Activated CD4-positive, CD25-positive, alpha-beta regulatory T cell (primary cell): ENCODE measurements at places on chromosomes 4 and X.

GRCh38 chrX:3191201-3191600, 149.9 kb downstream of the ARSF start:
- no peak for DNase-seq

- no peak for DNase-seq
Measured at GRCh38 chr4:31175242-31175910, 455.2 kb downstream of the PCDH7 start.

- DNase-seq = no peak
Measured at GRCh38 chr4:151865312-151865711, 104.5 kb upstream of the GATB start.

DNA sequence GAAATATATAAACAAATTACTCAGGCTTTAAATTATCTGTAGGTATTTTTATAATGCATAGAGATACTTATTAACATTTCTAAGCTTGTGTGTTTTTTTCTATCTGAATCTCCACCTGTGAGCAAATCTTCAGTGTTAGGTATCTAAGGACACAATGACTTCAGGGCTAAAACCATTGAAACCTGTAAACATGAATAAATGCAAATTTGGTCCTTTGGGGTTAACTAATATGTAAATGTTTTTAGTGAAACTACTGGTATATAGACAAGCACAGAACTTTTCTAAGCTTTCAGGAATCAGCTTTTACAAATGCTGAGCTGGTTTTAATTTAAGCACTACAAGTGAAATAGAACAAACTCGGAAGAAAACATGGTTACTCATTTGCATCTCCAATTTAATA, 147.9 kb downstream of the FBXO8 start:
- DNase-seq = no peak

- peak; percentile 27 for DNase-seq
Measured at GRCh38 chrX:131816551-131817136, 206.5 kb upstream of the STK26 start.

DNA sequence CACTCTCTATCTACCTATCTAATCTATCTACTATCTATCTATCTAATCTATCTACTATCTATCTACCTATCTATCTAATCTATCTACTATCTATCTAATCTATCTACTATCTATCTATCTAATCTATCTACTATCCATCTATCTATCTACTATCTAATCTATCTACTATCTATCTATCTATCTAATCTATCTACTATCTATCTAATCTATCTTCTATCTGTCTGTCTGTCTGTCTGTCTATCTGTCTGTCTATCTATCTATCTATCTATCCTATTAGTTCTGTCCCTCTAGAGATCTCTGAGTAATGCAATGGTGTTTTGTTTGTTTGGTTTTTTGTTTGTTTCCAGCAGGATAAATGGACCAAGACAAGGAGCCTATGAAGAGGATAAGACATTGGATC, 9.4 kb upstream of the ASMTL start:
- no peak for DNase-seq

- no peak for DNase-seq
Measured at GRCh38 chr4:26663888-26664287, 80.0 kb downstream of the TBC1D19 start.

DNA sequence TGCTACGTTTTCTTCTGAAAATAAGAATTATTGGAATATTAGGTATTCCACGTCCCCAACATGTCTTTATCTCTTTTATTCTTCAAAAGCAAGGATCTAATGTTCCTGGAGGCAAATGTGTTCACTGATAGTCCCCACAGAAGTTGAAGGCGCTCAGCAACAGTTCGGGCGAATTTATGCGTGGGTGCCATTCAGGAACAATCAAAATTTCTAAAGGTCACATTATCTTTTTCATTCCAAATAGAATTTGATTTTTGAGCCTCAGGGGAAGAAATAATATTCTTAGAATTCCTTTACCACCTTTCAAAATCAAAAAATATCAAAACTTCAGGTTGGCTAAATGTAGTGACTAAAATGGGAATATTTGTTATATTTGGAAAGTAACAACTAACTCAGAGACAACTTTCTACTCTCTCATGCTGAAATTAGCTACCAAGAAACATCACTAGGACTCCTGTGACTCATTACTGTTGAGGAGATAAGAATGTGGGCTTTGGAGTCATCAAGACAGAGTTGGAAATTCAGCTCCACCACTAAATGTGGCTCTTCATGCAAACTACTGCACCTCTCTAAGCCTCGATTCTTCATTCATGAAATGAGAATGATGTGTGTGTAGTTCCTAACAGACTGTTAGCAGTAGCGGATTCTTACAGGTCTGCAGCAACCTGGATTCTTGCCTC, 72.3 kb upstream of the KIT start:
- no peak for DNase-seq

DNA sequence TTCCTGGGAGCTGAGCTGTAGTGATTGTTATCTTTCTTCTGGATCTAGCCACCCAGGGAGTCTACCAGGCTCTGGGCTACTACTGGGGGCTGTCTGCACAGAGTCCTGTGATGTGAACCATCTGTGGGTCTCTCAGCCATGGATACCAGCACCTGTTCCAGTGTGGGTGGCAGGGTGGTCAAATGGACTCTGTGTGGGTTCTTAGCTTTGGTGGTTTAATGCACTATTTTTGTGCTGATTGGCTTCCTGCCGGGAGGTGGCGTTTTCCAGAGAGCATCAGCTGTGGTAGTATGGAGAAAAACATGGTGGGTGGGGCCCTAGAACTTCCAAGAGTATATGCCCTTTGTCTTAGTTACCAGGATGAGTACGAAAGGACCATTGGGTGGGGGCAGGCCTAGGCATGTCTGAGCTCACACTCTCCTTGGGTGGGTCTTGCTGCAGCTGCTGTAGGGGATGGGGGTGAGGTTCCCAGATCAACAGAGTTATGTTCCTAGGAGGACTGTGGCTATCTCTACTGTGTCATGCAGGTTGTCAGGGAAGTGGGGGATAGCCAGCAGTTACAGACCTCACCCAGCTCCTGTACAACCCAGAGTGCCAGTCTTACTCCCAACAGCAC, 264.8 kb upstream of the LDB2 start:
- DNase-seq = no peak
